ENCODE measurements at places on chromosomes 2 and 18.

- DNase-seq = no peak
Observed at GRCh38 chr2:127560931-127561280, 25.4 kb downstream of the MYO7B start.

DNA sequence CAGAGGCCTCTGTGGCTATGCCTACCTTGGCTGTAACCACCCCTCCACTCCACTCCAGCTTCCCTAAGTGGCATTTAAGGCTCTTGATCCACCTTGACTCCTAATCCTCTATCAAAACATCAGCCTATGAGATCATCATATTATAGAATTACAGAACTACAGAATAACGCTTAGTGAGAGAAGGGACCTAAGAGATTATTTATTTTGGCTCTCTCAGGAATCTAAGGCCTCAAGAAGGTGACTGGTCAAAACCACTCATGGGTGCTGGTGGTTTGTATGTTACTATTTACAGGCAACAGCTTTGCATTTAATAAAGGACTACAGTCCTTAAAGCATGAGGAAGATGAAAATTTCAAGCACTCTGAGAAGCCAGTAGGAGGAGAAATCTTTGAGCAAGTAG, 118.8 kb downstream of the FSHR start:
- DNase-seq = no peak

GRCh38 chr2:171852366-171852888, 41.6 kb downstream of the SLC25A12 start:
- DNase-seq = no peak

- no peak for DNase-seq
Observed at GRCh38 chr2:69721022-69721421, 20.9 kb upstream of the ANXA4 start.

DNA sequence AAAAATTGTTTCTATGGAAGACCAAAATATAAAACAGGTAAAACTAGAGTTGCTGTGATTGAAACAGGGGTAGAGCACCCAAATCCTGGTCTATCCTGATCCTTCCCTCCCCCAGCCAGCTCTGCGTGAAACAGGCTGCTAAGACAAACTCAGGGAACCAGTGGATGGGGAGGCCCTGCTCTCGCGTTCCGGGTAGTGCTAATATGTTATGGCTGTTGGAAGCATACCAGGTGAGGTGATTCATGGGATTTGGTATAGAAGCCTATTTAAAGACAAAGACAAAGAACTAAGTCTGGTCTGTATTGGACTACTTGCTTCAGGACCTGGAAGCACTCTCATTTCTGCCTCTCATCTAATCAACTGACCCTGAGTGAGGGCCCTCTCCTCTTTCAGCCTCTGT, 63.0 kb upstream of the CCBE1 start:
- no peak for DNase-seq

- DNase-seq = no peak
Observed at GRCh38 chr2:237648016-237648381, 20.6 kb downstream of the LRRFIP1 start.

DNA sequence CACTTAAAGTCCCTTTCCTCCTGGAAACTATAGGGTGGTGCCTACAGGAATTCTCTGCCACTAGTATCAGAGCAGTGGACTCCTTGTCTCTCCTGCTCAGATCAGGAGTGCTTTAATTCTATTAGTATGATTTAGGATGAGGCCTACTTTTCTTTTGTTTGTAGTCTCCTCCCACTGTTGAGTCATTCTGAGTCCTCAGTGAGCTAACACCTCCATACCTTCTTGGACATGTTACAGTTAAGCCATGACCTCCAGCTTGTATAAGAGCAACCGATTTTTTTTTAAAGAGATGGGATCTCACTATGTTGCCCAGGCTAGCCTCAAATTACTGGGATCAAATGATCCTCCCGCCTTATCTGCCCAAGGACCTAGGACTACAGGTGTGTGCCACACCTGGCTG, 48.7 kb upstream of the OTOF start:
- DNase-seq = no peak

- DNase-seq = no peak
Observed at GRCh38 chr18:74522635-74523548, 11.4 kb upstream of the CNDP1 start.

Data from iPS DF 19.7 (cell line).